Activated CD8-positive, alpha-beta memory T cell treated with anti-CD3 and anti-CD28 coated beads, Interleukin-2, amount 10 ng/mL, durations not matched to agents 7 days and 5 days (primary cell): ENCODE measurements at places on chromosomes 5 and 9. TPM values are rescaled to one million over a fixed set of nuclear protein-coding genes. Genes with fewer than 3 reads are reported as not detected.

GRCh38 chr9:16325966-16326365 lies 544.5 kb downstream of the BNC2 start:
- H3K27ac ChIP-seq = no peak overlapping the region
- H3K27me3 ChIP-seq = no peaks in the 10 kb centered on the region
- H3K36me3 ChIP-seq = no peaks in the 10 kb centered on the region
- no peaks in the 10 kb centered on the region for H3K4me1 ChIP-seq
- H3K4me3 ChIP-seq = no peak overlapping the region

DNA sequence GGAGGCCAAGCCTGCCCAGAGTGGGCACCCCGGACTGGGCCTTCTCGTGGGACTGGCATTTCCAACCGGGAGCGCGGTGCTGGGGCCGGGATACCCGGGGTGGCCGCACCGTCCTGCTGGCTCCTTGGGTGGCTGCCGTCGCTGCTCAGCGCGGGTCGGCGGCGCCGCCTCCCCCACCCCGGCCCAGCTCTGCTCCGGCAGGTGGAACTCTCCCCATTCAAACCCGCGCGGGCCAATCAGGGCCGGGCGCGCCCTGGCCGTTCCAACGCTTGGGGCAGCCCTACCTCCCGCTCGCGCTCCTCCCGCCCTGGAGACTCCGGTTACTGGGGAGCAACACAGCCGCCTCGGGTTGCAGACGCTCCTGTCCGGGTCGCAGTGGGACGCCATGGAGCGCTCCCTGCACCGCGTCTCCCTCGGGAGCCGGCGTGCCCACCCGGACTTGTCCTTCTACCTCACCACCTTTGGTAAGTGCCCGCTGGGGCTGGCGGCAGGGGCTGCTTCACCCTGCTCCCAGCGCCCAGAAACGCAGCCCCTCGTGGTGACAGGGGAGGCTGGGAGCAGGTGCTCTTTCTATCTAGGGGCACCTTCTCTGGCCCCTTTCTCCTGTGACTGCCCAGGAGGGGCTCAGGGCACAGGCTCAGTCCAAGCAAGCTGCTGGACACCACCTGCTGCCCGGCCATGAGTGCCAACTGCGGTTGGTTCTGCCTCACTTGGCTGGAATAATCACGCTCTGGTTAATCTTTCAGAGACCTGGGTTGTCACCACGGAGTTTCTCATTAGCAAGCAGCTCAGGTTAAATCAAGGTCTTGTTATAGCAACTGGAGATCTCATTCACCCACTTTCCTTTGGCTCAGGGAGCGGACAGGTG lies at the start of gene RGS3:
RGS3 (plus strand) TSS at position 310 of the 868 bp plus-strand sequence; CDS start at position 386, 76 bp downstream.
- H3K4me3 ChIP-seq = peak within 1 kb of the TSS; percentile 58
- H3K27me3 ChIP-seq = no peaks in the 10 kb centered on the region
- DNase-seq = no peak
- H3K36me3 ChIP-seq = peaks cover 2% of the 10 kb centered on the region
- H3K4me1 ChIP-seq = no peaks in the 10 kb centered on the region

DNA sequence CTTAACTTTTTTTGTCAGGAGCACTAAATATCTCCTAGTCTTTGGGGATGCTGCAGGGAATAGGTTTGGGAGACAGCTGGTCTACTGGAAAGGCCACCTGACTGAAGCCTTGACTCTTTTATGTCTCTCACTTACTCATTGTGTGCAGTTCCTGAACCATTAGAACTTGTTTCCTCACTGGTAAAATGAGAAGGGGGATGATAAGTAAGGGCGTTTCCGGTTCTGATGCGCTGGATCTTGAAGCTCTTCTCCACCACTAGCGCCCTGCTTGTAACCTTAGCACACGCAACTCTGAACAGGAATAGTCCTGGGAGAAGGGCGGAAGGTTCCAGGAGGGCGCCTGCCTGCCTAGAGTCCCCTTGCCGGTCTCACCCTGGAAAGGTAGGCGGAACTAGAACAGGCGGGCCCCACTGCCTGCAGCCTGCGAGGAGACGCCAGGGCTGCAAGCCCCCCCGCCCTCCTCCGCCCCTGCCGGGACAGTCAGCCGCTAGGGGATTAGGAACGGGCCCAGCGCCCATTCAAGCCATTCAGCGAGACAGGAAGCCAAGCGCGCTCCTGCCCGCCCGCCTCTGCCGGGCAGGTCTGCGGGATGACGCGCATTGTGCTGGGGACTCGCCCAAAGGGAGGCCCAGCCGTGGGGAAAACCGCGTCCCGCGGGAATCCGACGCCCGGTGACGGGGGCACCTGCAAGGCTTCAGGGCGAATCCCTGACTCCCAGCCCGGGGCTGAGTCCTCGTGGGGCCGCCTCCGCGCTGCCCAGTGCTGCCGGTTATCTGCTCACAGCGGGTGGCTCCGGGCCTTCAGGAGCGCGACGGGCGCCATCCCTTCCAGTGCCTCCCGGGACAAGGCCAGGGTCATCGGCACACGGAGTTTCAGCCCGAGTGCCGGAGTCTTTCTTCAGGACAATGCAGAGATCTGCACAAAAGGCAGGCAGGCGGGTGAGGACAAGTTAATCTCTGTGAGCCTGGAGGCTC lies 44.0 kb upstream of the XPA start:
- peaks cover 67% of the 10 kb centered on the region for H3K27me3 ChIP-seq
- no peak overlapping the region for H3K27ac ChIP-seq
- H3K4me3 ChIP-seq = no peak overlapping the region
- peak; percentile 42 for DNase-seq
- H3K4me1 ChIP-seq = peaks cover 3% of the 10 kb centered on the region
- H3K36me3 ChIP-seq = no peaks in the 10 kb centered on the region

GRCh38 chr5:134510970-134511795 lies 14.3 kb upstream of the JADE2 start:
- no peak overlapping the region for H3K4me3 ChIP-seq
- no peak overlapping the region for H3K27ac ChIP-seq
- H3K36me3 ChIP-seq = no peaks in the 10 kb centered on the region
- peaks cover 21% of the 10 kb centered on the region for H3K4me1 ChIP-seq
- no peak for DNase-seq

- no peak overlapping the region for H3K4me3 ChIP-seq
- peaks cover 15% of the 10 kb centered on the region for H3K4me1 ChIP-seq
- DNase-seq = no peak
- no peaks in the 10 kb centered on the region for H3K27me3 ChIP-seq
- peaks cover 6% of the 10 kb centered on the region for H3K36me3 ChIP-seq
These were observed 120.5 kb downstream of the SNX18 start for GRCh38 chr5:54638106-54638505.

- H3K36me3 ChIP-seq = no peaks in the 10 kb centered on the region
- DNase-seq = no peak
- no peak overlapping the region for H3K27ac ChIP-seq
- H3K4me1 ChIP-seq = peaks cover 3% of the 10 kb centered on the region
- H3K4me3 ChIP-seq = no peak overlapping the region
- peaks cover 9% of the 10 kb centered on the region for H3K27me3 ChIP-seq
These were observed 148.5 kb downstream of the EPB41L4A start for GRCh38 chr5:112270299-112271293.

ARRDC3 gene
- total RNA-seq = 42.8 TPM

CDO1 gene
- total RNA-seq = 0.30 TPM

RPL37 gene
- total RNA-seq = 1,192 TPM

NTNG2 gene
- 7.9 TPM for total RNA-seq
